ENCODE measurements at places on chromosomes 2 and 18.

DNA sequence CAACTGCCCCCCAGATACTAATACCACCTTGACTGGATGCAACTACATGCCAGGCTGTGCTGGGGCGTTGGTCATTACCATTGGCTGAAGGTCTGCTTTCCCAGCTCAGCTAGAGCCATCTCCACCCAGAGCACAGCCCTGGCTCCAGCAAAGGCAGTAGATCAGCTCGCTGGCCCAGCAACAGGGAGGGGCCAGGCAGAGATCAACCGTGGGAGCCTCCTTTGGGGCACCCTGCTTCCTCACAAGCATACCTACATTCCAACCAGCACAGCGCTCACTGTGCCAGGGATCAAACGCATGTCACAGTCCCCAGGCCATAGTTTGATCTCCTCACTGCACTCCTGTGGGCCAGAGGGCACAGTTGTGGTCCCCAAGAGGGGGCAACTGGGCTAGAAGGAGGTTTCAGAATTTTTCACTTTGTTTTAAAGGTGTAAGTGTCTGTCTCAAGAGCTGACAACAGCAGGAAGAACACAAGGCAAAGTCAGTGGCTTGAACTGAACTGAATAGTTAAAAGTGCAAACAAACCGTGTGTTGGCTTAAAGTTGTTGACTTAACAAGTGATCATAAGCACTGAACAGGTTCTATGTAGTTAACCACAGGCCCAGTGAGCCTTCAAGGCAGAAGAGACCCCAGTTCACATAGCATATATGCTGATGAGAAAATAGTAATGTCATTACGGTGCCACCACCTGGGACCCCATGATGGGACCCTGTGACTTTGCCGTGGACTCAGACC lies 70.1 kb upstream of the BZW1 start:
- DNase-seq = no peak

DNA sequence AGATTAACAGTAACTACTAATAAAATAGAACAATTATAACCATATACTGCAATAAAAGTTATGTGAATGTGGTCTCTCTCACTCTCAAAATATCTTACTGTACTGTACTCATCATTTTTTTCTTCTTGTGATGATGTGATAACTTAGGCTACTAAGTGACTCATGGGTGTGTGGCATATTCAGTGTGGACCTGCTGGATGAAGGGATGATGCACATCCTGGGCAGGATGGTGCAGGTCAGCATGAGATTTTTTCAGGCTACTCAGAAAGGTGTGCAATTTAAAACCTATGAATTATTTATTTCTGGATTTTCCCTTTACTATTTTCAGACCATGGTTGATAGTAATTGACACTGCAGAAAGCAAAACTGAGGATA lies 90.7 kb downstream of the NCKAP5 start:
- no peak for DNase-seq

GRCh38 chr2:208039376-208040110 lies 14.2 kb upstream of the PLEKHM3 start:
- DNase-seq = no peak

DNA sequence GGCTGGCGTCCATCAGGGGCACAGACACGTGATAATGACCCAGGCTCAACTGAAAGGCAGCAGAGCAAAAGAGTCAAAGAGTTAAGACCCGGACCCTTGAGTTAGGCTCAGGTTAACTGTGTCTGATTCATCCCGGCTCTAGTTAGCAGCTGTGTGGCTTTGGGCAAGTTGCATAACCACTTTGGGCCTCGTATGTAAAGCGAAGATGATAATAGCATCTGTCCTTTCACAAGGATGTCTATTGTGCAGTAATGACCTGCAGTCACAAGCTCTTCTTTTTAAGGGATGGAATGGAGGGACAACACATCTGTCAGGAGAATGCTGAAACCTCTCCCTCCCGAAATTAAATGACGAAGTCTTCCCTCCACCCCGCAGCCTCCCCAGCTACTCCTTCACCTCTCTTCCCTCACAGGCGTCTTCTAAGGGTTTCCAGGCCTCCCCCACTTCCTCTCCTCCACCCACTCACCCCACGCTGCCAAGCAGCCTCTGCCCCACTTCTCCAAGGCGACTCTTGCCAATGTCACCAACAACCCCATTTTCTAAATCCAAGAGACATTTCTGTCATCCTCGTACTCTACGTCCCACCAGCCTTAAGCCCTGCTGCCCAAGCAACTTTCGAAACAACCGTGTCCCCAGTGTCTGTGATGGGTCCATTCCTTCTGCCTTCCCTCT lies 135.1 kb upstream of the ID2 start:
- DNase-seq = no peak

- no peak for DNase-seq
These were observed 1287.6 kb upstream of the ZEB2 start for GRCh38 chr2:145807554-145807953.

DNA sequence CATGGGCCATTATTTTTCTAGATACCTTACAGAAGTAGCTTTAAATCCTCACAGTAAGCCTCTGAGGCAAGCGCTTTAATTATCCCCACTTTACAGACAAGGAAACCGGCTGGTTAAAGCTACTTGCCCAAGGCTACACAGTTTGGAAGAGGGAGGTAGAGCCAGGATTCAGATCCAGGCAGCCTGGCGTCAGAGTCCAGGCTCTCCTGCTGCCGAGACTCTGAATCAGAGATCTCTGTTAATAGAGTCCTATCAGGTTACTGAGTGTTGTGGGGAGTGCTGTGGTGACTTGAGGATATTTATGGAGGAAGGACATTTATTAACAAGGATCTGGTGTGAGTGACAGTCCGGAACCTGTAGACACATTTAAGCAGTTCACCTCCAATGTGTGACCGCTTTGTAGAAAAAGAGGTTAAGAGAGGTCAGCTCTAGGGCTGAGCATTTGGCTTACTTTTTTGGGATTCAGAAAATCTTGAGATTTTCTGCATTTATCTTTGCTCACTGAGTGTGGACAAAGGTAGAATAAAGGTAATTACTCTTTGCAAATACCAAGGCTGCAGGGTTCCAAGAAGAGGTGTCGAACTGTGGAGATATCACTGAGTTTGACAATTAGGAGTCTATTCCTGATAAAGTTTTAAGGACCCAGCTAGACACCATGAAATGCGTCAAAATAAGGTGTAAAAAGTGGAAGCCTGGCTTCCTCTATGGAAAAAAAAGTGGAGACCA lies 1.6 kb upstream of the CEP192 start:
- no peak for DNase-seq

GRCh38 chr18:41324934-41325333 lies 630.1 kb upstream of the PIK3C3 start:
- no peak for DNase-seq

GRCh38 chr18:79971211-79971952 lies 6.9 kb downstream of the HSBP1L1 start:
- no peak for DNase-seq

DNA sequence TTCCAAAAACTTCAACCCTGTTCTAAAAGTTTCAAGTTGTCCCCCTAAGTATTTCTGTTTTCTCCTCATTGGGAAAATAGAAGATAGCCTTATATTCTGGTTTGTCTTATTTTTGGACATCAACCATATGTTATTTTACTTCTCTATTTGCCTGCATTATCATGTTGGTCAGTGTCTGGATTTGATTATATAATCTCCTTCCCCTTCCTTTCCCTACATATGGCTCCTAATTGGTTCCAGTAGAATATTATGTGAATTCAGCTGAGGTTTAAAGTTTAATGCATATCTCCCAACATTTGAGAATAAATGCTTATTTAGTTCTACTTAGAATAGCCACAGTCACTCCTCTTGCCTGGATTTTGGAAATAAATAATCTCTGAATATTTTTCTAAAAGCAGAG lies 66.9 kb downstream of the OXER1 start:
- no peak for DNase-seq

DNA sequence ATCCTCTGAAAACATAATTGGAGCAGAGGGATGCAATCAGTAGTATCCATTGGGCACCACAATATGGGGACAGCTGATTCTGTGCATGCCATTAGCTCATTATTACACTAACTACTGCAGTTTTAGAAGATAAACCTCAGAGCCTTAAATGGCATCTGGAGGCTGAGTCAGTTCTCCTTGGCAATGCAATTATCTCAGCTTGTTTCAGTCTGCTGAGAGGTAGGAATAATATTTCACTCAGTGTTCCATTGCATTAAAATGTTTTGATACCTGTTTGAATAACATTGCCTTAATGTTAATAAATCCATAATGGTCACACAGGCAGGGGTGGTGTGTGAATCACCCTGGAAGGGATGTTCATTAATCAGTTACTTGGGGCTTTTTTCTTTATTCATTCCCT lies 309.6 kb downstream of the LRRTM1 start:
- DNase-seq = no peak

DNA sequence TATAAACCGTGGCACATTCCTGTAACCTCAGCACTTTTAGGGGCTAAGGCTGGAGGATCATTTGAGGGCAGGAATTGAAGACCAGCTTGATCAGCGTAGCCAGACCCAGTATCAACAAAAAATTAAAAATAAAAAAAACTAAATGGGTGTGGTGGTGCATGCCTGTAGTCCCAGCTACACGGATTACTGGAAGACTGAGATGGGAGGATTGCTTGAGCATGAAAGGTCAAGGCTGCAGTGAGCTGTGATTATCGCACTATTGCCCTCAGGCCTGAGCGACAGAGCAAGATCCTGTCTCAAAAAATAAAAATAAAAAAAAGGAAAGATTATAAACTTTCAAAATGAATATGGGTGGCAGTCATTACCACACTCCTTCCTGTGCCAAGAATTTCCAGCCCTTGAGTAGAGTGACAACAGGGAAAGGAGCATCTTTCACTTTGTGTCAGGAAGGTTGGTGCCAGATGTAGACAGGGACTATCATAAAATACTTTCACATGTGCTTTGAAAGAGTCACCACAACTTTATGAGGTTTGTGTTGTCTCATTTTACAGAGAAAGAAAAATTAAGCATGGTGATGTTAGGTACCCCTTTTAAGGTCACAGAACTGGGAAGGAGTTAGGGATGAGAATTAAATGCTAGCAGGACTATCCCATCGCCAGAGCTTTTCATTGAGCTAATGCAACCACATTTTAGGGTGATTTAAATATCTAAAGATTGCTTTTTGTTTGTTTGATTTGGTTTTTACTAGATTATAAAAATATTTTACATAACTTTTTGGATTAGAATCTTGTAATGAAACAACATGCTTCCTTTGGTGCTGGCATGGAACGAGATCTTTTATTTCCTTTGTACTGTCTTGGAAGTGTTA lies 1617.4 kb upstream of the ACVR2A start:
- DNase-seq = no peak

All from GM12891 (cell line).